ENCODE measurements at places on chromosomes 3 and 15.

GRCh38 chr15:34233614-34234013 lies 8.8 kb downstream of the EMC4 start:
- DNase-seq, result no peak

GRCh38 chr15:51132384-51133139 lies 37.9 kb upstream of the TNFAIP8L3 start:
- no peak for DNase-seq

DNA sequence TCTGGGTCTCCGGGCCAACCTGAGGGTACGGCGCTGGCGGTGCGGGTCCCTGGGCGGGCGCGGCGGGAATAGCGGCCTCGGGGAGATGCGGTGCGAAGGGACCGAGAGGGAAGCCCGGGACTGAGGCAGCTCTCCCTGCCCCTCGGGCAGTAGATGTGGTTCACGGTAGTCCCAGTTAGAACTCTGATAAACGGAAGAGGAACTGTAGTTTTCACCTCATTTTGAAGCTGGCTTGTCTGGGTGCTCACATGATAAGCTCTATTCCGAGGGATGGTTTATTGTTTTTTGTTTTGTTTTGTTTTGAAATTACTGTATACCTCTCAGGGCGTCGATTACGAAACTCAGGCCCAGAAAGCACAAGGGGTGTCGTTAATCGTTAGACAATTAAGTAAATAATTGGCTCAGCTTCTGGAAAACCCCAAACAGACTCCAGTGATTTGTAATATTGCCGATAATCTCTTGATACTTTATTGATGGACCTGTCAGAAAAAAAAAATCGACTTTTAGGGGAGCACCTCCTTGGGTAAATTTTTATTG lies 413 bp downstream of the NUSAP1 start:
- DNase-seq, result no peak

GRCh38 chr3:98548544-98548943 lies 16.8 kb downstream of the GPR15 start:
- DNase-seq, result no peak

- no peak for DNase-seq
These were observed 167.8 kb upstream of the DPH6 start for GRCh38 chr15:35713733-35714132.

DNA sequence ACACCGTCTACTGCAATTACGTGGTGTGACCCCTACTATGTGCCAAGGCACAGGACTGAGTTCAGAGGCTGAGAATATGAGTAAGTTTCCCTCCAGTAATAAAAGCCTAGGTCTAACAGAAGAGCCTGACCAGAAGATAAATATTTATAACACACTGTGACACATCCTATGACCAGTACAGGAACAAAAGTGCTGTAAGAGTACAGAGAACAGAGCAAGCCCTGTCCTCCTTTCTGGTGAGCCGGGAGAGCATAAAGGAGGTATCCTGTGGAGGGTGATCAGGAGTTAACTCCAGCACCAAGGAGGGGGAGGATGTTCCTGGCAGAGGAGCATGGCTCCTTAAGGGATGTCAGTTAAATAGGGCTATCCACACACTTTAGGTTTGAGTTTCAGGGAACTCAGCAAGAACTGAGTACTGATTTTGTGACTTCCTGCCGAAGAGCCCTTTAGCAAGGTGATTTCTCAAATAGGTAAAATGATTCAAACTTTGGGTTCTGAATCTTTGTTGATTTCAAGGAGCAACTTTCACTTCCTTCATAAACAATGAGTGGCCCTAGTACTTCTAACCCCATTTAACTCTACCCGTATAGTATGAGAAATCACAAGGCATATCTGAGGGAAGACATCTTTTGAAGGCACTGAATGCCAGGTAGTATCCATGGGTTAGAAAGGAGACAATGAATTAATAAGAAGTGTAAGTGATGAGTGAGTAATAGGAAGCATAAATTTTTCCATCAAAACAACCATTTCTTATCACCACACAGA lies 198.0 kb downstream of the THRB start:
- no peak for DNase-seq

- DNase-seq, result no peak
These were observed 247.9 kb downstream of the SATB1 start for GRCh38 chr3:18177271-18177670.
